ENCODE measurements at places on chromosomes 2 and 18.

- DNase-seq, result no peak
These were observed 98.8 kb upstream of the NCKAP5 start for GRCh38 chr2:133667085-133667484.

- no peak for DNase-seq
These were observed 44.9 kb downstream of the PTPN2 start for GRCh38 chr18:12839057-12839525.

- no peak for DNase-seq
These were observed 113.0 kb downstream of the PTRHD1 start for GRCh38 chr2:24680196-24680595.

DNA sequence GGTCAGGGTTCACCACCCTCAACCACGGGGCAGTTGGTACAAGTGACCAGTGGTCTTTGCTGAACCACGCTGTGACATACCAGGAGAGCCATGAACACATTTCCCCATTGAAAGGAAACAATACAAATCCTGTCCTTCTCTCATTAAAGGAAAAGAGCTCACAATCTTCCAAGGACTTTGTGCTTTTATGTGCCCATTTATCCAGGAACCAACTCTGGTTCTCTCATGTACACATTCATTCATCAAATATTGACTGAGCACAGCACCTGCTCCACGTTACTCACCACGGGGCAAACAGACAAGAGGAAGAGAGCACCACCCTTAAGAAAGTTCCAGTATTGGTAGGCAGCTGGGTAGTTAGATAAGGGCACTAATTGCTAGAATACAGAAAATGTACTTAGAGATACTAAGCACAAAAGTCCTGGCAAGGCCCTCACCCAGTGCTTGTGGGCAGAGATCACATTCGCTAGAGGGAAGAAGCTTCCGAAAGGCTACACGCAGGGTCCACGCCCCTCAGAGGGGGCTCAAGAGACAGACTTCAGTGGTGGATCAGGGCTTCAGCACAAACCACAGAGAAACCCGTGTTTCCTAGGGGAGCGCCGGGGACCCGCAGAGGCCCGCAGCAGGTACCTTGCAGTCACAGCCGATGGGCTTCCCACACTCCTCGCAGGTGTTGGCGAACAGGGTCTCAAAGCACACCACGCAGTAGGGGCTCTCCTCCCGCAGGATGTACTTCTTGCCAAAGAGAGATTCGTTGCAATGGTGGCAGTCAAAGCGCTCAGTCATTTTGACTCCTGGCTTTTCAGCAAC lies 12.9 kb downstream of the FHL2 start:
- DNase-seq, result no peak

DNA sequence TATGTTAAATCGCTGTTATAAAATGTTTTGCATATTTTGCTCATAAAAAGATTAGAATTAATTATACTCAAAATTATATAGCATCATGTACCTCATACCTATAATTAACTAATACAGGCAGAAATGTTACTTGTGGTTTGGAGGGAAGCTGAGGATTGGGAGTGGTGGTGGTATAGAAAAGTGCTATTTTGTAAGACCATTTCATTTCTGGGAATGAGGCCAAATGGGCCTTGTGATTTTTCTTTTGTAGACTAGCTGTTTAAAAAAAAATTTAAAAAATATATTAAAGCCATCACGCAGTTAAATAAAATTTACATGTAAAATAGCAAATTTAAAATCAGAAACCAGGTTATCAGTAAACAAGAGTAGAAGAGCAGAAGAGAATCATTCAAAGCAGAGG lies 560.8 kb upstream of the FAM98A start:
- no peak for DNase-seq

DNA sequence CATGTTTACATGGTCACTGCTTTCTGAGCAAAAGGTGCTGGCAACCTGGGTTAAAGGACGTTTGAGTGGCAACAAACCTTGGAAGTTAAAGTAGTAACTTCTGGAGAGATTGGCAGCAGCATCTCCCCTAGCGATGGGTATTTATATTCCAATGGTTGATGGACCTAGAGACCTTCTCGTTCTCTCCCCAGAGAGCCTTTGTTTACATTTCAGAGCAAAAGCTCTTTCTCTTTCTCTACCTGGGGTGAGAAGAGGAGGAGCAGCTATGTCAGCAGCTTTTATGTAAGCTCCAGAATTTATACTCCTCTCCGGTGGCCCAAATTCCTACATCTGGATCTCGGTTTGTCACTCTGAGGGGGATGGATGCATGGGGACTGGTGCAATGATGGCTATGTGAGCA lies 213.7 kb upstream of the ARL4C start:
- no peak for DNase-seq

DNA sequence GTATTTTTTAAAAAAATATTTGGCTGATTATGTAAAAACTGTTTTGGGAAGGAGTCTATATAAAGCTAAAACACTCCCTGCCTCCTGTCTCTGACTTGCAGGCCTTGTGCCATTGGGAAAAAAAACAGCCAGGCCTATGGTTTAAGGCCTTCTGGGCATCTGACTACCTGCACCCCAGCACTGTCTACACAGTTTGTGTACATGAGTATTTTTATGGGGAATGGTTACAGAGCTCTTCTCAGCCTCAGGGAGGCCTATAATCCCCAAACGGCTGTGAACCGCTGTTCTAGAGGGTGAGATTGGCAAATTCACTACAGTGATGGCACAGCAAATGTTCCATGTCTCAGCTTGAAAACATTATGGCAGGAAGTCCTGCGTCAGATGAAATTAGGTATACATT lies 96.1 kb downstream of the LTBP1 start:
- DNase-seq, result no peak

Data from NCI-H1092 (cell line).